ENCODE measurements at places on chromosomes 13 and 19.

DNA sequence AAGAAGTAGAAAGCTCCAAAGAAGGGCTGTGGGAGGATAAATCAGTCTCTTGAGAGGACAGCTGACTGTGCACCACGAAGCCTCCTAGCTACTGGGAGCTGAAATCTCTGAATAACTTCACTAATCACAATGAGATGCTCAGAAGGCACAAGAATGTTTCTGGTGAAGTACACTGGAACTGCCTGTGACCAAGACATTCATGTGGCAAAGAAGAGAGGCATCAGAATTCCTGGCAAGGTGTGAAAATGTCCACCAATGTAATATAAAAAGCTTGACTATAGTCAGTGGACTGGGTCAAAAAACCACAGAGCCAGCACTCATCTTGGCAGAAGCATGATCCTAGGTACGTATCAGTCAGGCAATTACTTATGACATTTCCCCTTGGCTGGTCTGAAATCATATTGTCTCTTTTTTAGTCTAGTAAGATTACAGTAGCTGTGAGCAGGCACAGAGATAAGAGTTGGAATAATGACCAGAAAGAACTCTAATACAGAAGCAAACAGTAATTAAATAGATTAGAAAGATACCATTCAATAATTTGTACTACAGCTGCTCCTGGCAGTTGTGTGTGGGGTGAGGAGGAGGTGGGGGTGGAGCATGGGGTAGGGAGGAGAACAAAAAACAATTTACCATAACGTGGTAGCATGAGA lies 434.7 kb downstream of the DIAPH3 start:
- DNase-seq, result no peak

DNA sequence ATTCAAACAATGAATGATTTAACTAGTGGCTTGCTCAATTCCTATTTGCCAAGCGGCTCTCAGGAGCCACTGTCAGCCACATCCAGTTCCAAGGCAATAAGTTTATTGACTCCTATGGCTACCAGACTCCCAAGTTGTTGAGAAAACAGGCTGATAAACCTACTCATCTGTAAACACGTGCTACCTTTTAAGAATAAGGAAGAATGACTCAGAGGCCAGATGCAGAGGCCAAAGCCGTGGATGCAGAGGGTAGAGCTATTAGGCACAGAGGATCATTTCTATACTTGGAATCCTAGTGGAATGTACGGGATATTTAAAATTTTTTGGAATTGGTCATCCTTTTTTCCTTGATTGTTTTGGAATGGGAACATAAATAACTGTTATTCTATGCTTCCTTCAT lies 1921.1 kb downstream of the OLFM4 start:
- no peak for DNase-seq

DNA sequence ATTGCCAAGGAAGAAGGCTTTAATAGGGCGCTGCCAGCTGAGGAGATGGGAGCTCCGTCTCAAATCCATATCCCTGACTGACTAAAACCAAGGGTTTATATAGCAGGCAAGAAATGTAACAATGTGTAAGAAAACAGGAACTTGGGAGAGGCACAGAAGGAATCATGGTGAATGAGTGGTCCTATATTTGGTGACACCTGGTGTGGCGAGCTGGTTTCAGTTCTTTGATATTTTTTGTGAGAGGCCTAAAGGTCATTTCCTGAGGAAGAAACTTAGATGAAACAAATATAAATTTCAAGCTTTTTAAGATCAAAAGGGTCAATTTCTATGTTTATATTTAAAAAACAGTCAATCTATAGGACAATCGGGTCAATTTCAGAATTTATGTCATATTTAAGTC lies 826.3 kb downstream of the SLITRK6 start:
- no peak for DNase-seq

DNA sequence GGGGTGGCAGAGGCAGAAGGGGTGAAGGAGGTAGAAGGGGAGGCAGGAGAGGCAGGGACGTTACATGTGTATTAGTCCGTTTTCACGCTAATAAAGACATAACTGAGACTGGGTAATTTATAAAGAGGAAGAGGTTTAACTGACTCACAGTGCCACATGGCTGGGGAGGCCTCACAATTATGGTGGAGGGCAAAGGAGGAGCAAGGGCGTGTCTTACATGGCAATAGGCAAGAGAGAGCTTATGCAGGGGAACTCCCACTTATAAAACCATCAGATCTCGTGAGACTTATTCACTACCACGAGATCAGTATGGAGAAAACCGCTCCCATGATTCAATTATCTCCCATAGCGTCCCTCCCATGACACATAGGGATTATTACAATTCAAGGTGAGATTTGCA lies 19.0 kb upstream of the ACOD1 start:
- DNase-seq, result no peak

GRCh38 chr19:44636439-44637389 lies 7.0 kb upstream of the PVR start:
- no peak for DNase-seq

- peak; percentile 4 for DNase-seq
Observed at GRCh38 chr13:73521290-73521624, 462.5 kb downstream of the KLF5 start.

DNA sequence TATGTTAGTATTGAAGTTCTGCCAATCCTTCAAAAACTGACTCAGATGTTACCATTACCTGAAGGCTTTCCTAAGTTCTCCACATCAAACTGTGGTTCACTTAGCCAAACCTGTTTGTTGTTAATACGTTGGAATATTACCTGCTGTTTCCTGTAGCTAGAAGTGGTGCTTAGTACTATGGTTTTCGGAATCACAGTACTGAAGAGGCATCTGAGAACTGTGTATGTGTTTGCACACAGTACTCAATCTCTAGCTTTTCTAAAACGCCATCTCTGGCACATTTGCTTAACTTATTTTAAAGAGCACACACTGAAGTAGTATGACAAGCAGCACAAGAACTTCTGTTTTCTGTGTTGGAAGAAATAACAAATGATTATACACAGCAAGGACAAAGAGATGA lies 248.2 kb downstream of the SHISA2 start:
- no peak for DNase-seq

GRCh38 chr19:28285917-28286316 lies 927.0 kb downstream of the UQCRFS1 start:
- DNase-seq, result no peak

DNA sequence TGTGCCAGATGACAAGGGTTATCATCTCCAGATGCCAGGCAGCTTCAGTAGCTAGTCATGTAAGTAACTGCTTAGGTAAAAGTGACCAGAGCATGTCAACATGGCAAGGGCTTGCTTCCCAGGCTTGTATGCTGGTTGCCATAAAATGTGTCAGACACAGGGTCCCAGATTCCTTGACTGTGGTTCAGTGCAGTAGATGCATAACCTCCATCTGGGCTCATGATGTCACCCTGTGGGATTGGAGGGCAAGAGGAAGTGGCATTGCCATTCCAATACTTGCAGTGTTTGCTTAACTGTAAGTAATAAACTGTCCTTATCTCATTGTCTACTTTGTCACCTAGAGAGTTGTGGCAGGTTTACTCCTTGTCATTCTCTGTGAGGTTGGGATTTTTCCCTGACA lies 226.8 kb downstream of the PCDH17 start:
- DNase-seq, result no peak

DNA sequence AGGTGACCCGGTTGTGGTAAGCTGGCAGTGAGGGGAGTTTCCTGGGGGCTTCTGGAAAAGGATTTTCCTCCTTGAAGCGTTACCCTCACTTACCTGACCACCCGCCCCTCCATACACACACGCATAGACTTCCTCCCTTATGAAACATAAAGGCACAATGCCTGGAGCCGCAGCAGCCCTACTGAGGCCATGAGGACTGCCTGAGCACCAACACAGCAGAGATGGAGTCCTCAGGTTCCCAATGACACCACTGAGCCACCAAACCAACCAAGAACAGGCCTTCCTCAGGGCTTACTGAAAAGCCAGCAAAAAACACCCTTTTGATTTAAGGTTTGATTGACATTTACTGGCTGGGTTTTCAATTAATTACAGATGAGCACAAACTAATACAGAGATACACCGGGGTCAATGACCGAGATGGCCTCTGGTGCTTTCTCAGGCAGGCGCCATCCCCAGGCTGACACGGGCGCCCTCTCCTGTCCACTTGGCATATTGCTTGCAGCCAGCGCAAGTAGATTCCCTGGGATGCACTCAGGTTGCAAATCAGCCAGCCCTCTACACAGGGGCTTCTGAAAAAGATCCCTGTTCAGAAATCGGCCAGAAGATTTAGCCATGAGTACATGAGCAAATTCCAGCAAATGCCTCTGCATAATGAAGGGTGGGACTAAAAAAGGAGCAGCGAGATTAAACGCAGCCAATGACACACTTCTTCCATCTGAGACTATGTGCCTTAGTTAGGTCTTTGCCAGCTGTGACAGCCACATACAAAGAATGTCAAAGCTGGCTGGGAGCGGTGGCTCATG lies 14.8 kb downstream of the OPA3 start:
- peak; percentile 48 for DNase-seq

DNA sequence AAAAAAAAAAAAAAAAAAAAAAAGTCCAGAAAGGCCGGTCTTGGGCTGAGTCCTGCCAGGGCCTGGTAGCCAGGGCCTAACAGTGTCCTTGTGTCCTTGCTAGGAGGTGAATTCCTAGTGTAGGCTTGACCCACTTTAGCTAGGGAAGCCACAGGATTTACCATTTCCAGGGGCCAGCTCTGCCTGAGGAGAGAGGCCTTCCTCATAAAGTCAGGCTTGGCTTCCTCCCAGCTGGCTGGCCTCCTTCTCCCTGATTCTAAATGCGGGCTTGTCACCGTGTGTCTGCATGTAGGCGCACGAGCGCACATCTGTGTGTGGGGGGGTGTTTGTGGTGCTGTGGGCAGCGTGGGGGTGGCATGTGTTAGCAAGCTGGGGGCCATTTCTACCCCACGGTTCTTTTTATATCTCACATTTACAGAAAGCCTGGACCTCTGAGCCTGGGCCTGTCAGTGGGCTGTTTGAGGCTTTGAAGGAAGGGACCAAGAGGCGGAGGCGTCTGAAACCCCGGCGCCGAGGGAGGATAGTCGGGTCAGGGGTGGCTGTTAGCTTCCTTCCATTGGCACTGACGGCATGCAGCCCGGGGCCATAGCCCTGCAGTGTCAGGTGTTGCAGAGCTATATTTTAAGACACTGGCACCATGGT lies 31.7 kb downstream of the IER2 start:
- peak; percentile 50 for DNase-seq

GRCh38 chr13:48574041-48574796 lies 41.3 kb upstream of the RCBTB2 start:
- DNase-seq, result no peak

DNA sequence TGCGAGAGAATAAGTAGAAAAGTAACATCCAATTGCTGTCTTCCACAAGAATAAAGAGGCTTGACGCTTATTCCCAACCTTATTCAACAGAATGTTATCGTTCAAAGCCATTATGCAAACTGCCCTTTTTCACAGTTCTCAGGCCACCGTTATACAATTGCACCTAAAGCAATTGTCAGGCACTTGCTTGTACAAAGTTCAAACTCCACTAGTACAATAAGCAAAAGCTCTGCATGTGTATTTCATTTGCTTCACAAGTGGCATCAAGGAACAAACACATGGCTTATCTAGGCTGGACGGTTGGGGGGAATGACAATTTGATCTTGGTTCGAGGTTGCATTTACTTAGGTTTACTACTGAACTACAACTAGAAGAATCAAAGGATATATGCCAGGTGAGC lies 815.6 kb downstream of the EFNB2 start:
- no peak for DNase-seq

GRCh38 chr19:54257116-54257480 lies at the start of gene LILRB5:
Gene LILRB5 (minus strand): TSS chr19:54257273. CDS start chr19:54257193, 80 bp downstream.
- DNase-seq, result no peak

DNA sequence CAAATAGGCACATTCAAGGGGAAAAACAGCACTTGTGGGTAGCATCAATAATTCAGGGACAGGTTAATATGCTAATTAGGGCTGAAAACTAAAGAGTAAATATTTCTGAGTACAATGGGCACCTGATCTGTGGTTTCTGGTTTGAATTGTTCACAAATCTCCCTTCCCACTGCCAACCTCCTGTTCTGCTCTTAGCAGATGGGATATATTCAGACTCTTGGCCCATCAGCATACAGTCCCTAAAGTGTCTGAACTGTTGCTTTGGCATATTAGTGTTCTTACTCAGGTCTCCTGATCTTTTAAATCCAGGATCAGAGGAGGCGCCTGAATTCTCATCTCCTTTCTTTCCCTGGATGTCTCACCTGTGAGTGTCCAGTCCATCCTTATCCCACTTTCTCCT lies 8.2 kb upstream of the LRCH1 start:
- DNase-seq, result no peak

DNA sequence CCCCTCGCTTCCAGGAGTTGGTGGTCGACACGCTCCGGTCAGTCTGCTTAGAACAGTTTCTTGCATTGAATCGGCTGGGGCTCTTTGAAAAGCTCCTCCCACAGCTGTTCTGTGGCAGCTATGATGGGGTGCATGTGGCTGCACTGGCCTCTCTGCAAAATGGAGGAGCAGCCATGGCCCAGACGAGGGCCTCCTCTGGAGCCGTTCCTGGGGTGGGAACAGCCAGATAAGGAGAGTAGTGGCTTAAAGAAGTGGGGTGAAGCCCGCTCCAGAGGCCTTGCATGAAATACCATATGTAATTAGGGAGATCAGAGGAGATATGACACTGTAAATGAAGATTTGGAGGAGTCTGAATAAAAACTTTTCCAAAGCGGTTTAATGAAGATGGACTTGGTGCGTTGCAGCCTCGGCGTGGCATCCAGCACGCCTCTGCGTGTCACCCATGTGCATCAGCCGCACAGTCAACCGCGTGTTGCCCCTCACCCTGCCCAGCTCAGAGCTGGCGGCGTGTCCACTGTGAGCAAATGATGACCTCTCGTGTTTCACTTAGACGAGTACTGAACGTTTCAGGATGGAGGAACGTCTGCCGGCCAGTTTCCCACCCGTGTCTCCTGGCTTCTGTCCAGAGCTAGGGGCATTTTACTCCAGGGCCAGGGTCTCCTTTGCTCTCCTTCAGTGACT lies 199.2 kb downstream of the TEX29 start:
- no peak for DNase-seq

GRCh38 chr13:50942630-50943311 lies 33.2 kb downstream of the RNASEH2B start:
- DNase-seq, result no peak

GRCh38 chr13:112013665-112014064 lies 53.3 kb upstream of the SOX1 start:
- no peak for DNase-seq

DNA sequence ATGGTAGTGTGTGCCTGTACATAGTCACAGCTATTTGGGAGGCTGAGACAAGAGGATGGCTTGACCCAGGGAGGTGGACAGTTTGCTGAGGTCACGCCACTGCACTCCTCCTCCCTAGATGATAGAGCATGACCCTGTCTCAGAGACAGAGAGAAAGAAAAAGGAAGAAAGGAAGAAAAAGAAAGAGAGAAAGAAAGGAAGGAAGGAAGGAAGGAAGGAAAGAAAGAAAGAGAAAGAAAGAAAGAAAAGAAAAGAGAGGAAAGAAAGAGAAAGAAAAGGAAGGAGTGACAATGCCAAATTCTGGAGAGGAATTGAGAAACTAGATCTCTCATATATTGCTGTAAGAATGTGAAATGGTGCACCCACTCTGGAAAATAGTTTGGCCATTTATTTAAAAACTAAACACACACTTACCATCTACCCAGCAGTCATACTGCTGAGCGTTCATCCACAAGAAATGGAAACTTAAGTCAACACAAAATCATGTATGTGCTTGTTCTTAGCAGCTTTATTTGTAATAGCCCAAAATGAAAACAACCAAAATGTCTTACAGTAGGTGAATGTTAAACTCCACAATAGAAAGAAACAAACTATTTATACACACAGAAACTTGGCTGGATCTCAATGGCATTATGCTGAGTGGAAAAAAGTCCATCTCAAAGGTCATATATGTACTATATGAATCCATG lies 7.5 kb downstream of the TEX101 start:
- no peak for DNase-seq

Measured in EL (cell line).